IMR-90 (cell line): ENCODE measurements at places on chromosomes 7 and 10. TPM values are rescaled to one million over a fixed set of nuclear protein-coding genes. Genes with fewer than 3 reads are reported as not detected.

GRCh38 chr10:7315906-7316305 is 94.9 kb downstream of the SFMBT2 start:
- no peak for DNase-seq

DNA sequence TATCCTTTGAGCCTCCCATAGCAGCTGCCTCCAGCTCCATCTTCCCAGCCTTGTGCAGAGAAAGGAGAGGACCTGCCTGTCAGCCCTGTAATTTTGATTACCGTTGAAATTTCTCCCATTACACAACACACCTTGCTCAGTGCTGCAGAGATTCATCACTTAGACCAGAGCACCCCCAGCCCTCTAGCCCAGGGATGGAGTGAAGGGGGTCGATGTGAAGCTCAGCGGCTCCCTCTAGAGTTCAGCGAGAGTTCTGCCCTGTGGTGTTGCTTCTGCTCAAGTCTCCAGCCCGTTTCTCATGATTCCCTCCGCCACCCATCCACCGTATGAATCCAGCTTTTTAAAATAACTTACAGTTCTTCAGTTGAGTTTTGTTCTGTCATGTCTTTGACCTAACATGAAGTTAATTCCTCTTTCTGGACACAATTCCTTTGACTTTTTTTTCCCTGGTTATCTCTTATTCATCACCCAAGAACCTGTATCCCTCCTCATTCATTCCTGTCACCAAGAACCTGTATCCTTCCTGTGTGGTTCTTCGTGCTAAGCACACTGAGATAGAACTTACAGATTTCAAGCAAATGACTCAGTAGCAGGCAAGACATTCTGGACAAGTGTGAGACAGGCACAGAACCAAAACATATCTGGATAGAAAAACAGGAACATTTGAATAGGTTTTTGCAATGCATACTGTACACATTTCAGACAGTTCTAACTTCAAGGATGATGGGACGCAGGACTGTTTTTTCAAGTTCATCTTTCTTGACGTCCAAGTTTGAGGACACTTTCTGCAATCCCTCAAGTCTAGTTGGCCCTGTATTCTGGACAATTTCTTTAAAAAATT is 35.0 kb upstream of the ZNF32 start:
- DNase-seq = peak; percentile 12

DNA sequence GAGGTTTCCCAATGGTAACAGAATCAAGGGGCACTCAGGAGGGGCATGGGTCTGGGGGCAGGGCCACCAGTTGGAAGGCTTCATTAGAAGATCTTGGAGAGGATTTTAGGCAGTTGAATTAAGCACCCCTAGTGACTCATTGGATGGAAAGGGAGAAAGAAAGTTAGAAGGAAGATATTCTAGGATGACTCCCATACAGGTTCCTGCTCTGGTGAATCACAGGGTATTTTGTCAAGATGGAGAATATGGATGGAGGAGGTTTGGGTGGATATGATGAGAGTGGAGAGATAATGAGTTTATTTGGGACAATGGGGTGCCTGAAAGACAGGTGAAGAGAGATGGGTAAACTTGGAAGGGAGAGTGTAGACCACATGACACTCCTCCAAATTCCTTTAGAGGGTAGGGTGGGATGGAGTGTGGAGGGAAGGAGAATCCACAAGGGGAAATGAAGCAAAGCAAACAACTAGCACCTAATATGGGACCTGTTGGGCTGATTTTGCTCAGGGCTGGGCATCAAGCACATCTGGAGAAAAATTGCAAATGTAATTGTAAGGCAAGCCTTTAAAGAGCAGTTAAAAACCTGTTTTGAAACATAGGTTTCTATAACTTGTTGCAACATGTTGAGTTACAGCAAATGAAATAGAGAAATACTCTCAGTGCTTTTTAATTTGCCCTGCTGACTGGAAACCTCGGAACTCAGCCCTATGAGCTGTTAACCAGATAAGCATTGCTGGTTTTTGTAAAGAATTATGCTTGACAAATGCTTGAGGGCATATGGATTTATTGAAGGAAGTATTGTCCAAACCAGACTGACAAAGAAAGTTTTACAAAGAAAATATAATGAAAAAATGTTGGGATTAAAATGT is 2.9 kb upstream of the ENTPD7 start:
- DNase-seq = no peak

- DNase-seq = no peak
Measured at GRCh38 chr10:124742413-124743190, 1.6 kb downstream of the FAM53B start.

DNA sequence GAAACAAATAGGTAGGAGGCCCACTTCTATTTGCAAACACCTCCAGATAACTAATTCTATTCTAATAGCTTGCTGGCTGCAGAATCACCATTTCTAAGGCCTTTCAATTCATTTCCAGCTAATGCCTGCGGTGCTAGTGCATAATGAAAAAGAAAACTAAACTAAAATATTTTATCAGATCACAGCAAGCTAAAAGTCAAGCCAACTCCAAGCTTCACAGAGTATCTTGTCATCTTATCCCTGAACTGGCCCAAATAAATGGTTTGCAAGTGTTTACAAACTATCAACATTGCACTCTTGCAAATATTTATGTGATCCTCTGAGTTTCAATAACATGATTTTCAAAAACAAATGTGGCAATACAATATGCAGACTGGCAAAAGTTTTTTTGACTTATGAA is 166.0 kb downstream of the IPMK start:
- DNase-seq = no peak

The INHBA gene
- total RNA-seq = 112 and 133 TPM in 2 replicates

- no peak for DNase-seq
Measured at GRCh38 chr10:31580646-31581045, 261.6 kb downstream of the ZEB1 start.

GRCh38 chr7:90290244-90291113 is 30.6 kb downstream of the FAM237B start:
- no peak for DNase-seq

DNA sequence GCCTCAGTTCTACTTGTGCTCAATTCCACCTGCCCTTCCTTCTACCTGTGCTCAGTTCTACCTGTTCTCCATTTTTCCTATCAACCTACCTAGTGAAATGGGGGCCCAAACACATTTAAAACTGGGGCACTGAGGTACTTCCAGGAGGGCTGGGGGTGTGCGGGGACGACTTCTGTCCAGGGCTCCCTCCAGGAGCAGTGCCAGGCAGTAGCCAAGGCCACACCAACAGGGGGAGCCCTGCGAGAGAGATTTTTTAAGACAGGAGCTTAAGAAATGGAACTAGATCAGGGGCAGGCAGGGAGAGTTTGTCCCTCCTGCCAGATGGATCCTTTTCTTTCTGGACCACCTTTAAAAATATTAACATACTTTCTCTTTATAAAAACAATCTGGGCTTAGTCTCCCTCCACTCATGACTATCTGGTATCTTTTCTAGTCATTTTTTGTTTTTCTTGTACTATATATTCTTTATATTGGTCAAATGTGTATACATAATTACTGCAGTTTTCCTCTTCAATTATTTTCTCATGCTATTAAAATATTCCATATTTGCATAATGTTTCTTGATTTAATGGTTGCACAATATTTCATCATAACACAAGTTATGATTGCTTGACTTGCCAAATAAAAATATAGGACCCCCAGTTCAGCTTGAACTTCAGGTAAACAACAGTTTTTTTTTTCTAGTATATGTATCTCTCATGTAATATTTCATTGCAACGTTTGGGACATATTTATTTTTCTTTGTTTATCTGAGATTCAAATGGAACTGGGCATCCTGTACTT is 47.3 kb upstream of the INSYN2A start:
- peak; percentile 30 for DNase-seq

GRCh38 chr10:17562614-17563013 is 54.6 kb downstream of the HACD1 start:
- peak; percentile 69 for DNase-seq

DNA sequence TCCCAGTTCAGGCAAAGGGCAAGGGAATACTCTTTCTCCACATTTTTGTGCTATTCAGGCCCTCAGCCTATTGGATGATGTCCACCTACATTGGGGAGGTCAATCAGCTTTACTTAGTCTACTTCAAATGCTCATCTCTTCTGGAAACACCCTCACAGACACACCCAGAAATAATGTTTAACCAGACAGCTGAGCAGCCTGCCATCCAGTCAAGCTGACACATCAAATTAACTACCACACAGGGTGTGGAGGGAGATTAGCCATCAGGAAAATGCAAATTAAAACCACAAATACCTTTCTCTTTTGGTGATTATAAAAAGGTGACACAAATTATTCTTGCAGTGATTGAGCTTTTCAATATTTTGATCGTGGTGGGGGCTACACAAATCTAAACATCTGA is 74.7 kb upstream of the FZD8 start:
- no peak for DNase-seq

DNA sequence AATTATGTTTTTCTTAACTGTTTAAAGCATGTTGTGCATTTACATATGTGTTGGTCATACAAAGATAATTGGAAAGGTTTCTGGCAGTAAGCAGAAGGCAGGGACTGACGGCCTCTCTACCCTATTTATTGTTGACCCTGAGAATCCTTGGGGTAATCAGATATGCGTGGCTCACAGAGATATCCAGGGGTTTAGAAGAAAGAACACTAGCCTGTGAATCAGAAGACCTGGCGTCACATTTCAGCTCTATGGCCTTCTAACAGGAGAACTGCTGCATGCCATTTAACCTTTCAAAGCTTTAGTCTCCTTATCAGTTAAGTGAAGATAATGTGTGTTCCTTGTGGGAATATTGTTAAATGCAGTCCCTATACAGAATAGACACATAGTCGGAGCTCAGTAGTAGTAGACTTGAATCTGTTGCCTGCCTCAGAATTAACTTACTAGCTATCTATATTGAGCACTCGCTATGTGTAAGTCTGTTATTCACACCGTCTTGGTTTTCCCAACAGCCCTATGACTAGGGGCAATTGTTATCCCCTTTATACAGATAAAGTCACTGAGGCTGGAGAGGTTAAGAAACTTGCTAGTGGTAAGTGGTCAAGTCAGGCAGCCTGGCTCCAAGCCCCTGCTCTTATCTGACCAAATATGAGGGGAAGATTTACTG is 129.6 kb upstream of the ANKRD1 start:
- no peak for DNase-seq

The GPR141 gene
- not detected in 2 replicates for total RNA-seq

DNA sequence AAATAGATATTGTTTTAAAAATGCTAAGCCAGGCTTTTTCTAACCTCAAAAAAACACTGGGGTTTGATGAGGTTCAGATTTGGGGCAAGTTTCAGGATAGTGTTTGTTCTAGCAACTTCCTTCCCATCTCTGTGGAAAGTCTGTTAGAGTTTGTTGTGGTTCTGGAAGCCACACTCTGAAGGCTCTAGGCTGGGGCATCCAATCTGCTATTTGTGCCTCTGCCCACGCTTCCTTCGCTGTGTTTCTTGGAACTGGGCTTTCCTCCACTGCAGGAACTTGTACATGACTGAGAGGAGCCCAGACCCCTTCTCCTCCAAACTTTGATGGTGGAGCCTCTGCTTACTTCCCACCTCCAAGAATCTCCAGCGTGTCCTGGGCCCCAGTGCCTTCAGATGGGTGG is 108.5 kb upstream of the SLC25A13 start:
- DNase-seq = no peak

The C7orf33 gene
- not detected in 2 replicates for total RNA-seq

DNA sequence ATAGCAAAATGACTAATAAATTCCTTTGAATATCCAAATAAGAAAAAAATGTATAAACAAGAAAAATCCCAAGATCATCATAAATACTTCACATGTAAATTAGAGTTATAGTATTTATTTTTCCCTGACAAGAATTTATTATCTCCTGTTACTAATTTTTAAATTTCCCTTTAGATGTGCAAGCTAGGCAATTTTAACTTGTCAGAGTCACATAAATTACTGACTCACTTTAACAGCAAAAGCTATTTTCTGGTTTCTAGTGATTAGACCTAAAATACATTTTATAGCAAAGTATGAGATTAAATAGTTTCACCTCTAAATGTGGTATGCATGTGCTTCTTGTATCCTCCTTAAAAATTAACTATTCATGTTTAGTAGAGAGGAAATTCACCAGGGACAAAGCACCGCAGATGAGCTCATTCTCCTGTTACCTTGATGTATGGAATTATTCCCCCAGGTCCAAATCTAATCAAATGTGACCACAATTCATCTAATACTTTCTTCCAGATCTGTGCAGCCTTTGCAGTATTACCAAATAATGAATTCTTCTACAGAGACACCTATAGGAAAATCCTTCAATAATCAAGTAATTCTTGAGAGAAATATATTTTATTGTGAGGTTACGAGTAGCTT is 621.2 kb downstream of the DNAJB9 start:
- DNase-seq = no peak

- no peak for DNase-seq
Measured at GRCh38 chr7:101170617-101171441, 5.5 kb upstream of the VGF start.

The PON1 gene
- total RNA-seq = not detected in 2 replicates

DNA sequence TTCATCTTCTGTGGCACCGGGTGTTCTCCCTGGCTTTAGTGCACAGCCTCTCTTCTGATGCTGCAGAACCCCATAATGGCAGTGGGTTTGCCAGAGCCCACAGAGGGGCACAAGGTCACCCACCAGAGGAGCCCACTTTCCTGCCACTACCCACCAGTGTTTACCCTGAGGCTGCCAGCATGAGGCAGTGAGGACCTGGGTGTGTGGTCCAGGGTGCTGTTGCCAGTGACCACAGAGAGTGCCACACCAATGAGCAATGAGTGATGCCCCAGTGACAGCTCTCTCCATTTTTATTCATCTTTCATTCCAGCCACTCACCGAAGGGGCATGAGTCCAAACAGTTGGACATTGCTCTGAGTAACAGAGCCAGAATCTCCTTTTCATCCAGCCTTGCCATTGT is 34.8 kb downstream of the MTURN start:
- DNase-seq = no peak

DNA sequence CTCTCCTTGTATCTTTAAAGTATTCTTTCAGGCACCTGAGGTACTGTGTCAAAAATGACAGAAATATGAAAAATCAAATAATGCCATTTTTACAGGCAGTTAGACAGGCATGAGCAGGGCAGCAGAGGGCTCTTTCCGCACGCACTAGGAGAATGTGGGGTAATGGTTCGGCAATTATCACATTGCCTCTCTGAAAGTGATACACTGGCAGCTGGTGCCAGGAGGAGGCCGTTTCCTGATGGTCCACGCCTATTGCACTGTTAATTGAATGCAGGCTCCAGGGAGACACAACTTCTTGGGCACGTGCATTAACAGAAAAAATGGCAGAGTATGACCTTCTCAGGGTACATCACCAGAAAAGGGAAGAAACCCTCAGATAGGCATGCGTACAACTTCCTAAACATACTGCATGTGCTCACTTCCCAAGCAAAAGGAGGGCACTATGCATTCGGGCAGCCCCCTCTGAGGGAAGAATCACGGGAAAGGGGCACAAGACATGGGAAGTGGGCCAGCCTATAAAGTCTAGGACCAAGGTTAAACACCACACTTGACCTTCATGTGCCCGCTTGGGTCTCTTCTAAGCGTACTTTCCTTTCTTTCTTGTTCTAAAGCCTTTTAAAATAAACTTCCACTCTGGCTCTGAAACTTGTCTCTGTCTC is 161.7 kb downstream of the TNS3 start:
- no peak for DNase-seq

DNA sequence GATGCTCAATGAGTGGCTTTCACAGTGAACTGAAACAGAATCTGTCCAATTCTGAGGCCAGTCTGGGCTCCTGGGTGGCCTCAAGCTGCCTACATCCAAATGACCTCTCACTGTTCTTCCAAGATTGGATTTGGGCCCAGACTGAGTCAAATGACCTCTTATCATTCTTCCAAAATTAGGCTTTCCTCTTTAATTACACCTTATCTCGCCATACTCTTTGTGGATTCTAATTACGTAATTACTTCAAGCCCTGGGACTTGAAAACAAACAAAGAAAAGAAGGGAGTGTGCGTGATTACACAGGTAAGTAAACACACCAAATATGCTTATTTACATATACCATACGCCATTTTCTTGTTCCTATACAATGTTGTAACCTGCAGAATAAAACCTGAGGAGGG is 18.8 kb downstream of the SORBS1 start:
- DNase-seq = no peak
